ENCODE measurements at places on chromosomes 12 and 14.

DNA sequence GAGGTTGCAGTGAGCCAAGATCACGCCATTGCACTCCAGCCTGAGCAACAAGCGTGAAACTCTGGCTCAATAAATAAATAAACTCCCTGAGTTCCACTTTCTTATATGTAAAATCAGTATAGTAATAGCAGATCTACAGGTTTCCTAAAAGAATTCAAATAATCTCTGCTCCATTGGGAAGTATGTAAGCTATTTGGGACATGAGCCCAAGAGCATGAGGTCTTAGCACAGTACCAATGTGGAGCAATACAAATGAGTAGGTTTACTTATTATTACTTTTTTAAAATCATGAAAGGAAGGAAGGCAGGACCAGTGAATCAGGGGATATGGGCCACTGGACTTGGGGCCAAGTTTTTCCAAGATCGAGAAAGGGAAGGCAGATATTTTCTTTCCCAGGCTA, 216.9 kb upstream of the DIO2 start:
- no peak for DNase-seq

GRCh38 chr14:32564596-32564995, 235.5 kb downstream of the AKAP6 start:
- no peak for DNase-seq

DNA sequence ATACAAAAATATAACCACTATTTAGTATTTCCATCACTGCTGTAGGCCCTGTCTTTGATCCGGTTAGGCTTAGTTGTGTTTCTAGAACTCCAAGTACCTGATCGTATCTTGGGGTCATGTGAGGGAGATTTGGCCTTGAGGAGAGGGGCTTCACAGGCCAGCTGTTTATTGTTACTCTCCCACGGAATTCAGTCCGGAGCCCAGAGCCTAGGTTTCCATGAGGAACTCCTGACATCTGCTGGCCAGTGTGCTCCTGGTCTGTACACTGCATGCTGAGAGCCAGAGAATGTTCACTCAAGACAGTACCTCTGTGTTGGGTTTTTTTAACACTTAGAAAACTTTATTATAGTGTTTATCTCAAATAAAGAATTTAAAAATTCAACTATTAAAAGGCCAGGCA, 341.0 kb upstream of the TMEM132C start:
- DNase-seq: peak; percentile 18

DNA sequence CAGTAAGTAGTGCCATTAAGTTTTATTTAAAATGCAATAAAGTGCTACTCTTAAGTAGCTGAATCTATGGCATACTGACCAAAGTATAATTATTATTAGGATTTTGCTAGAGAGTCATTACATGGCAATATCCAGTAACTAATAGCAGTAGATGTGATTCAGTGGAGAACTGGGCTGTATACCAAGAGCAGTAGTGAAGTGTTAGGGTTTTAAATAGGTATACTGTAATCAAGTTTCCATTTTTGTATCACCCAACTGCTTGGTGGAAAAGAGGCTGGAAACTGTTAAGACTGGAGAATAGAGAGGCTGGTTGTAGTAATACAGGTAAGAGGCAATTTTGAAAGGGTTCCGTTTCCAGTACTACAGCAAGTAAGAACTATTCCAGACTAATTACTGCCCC, 13.3 kb upstream of the LLPH start:
- DNase-seq: no peak

DNA sequence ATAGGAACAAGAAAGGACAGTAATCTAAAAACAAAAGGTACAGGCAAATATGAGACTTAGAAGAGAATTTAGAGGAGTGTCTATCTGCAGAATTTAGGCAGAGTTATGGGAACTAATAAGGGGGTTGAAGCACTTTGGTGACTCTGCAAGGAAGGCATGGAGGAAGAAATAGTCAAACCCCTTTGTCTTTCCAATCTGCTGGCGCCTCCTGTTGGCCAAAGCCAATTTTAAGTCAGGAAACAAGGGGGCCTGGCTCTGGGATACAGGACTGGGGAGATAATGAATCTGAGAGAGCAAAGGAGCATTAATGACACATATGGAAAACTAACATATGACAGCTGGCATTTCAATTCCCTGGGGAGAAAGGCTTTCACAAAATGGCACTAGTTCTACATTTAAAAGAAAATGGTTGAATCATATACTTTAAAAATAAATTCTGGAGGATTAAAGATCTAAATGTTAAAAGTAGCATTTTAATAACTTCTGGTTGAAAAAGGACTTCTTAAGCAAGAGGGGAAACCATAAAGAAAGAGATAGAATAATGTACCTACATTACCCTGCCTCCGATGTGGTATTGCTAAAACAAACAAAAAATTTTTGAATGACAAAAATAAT, 48.5 kb upstream of the CSRP2 start:
- peak; percentile 72 for DNase-seq

DNA sequence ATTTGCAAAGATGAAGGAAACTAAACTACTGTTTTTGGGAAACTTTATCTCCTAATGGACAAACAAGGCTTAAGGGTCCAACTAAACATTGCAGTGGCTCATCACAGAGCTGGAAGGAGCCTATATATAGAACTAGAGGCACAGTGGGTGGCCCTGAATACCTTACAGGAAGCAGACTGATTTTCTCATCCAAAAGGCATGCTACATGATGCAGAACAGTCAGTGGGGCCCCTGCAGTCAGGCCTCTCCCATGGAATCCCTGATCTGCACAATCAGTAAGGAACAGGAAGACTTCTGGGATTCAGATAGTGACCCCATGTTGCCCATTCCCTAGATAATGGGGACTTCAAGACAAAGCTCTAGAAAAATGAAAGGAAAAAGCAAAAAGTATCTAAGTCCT, 1.9 kb upstream of the LLPH start:
- DNase-seq: no peak

DNA sequence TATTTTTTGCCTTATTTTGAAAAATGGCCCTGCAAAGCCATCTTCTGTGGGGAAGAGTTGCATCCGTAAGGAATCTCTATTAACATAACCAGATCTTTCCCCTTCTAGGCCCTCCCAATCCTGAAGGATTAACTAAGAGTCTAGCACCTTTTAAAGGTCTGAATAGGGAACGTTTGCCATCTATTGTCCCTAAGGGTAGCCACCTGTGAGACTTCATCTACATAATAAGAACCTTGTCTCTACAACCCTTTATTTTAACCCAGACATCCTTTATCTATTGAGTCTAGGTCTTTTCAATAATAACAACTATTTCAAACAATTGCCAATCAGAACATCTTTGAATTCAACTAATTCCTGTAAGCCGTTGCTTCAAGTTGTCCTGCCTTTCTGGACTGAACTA, 4.4 kb downstream of the EDDM3B start:
- DNase-seq: no peak

DNA sequence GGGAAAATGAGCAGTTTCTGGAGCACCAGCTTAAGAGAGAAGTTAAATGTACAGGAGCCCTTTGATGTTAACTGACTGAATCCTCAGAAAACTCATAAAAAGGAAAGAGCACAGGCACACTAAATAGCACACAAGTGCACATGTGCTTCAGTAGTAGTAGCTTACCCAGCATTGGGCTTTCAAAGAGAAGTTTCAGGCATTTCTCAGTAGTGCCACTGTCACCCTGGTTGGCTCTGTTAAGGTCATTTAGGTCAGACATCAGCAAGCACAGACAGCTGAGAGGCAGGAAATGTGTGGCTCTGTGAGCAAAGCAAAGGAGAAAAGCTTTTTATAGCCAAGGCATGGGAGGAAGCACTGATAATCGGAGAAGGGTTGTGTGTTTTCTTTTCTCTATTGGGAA, 96.3 kb upstream of the HIF1A start:
- DNase-seq: no peak

- DNase-seq: peak; percentile 44
Measured at GRCh38 chr14:50000380-50001150, 107.7 kb downstream of the ARF6 start.

GRCh38 chr12:3061501-3062215, 15.5 kb upstream of the TSPAN9 start:
- no peak for DNase-seq

- DNase-seq: no peak
Measured at GRCh38 chr14:83470466-83470865, 1936.8 kb upstream of the SEL1L start.

GRCh38 chr12:51392556-51393237, 1.5 kb upstream of the GALNT6 start:
- DNase-seq: peak; percentile 53

DNA sequence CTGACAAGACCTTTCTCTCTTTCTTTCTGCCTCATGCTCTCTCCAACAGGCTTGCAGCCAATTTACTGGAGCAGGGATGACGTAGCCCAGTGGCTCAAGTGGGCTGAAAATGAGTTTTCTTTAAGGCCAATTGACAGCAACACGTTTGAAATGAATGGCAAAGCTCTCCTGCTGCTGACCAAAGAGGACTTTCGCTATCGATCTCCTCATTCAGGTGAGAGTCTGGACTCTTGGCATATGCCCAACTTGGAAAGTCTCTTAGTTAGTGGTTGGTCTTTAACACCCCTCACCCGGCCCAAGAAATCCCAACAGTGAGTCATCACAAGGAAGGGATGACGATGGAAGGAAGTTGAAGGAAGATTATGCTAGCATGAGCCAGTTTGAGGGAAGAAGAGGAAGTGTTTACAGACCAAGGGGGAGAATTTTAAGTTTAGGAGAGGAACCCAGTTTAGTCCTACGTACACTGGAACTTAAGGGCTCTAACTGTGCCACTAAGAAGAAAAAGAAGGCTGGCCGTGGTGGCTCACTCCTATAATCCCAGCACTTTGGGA, 189.7 kb downstream of the ETV6 start:
- peak; percentile 25 for DNase-seq

DNA sequence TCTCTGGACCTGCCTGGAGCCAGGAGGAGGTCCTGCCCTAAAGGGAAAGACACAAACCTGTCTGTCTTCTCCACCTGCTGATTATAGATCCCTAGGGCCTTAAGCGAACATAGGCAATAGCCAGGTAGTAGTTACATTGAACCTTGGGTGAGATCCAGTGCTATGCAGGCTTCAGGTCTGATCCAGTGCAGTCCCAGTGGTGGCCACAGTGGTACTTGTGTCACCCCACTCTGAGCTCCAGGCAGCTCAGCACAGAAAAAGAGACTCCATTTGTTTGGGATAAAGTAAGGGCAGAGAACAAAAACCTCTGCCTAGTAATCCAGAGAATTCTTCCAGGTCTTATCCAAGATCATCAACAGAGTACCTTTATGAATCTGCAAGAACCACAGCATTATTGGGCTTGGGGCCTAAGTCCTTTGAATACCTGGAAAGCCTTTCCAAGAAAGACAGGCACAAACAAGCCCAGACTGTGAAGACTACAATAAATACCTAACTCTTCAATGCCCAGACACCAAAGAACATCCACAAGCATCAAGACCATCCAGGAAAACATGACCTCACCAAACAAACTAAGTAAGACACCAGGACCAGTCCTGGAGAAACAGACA, 60.4 kb upstream of the KTN1 start:
- DNase-seq: no peak

- DNase-seq: no peak
Measured at GRCh38 chr14:23661542-23661941, 25.4 kb downstream of the DHRS2 start.

DNA sequence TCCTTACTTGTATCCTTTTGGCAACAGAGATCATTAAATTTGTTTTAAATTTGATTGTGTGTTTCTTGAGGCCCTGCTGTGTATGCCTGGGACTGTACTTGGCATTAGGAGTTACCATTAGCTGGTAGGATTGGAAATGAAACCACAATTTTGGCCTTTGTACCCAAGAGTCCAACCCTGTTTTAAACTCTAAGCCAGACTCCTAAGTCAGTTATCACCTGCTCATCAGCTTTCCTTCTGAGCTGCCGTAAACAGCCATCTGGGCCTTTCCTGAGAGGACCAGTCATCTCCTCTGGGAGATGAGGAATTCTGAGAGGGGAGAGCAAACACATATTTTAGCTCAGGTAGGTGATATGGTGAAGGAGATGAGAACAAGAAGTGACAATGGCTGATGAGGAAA, 74.3 kb upstream of the SRSF5 start:
- DNase-seq: no peak

DNA sequence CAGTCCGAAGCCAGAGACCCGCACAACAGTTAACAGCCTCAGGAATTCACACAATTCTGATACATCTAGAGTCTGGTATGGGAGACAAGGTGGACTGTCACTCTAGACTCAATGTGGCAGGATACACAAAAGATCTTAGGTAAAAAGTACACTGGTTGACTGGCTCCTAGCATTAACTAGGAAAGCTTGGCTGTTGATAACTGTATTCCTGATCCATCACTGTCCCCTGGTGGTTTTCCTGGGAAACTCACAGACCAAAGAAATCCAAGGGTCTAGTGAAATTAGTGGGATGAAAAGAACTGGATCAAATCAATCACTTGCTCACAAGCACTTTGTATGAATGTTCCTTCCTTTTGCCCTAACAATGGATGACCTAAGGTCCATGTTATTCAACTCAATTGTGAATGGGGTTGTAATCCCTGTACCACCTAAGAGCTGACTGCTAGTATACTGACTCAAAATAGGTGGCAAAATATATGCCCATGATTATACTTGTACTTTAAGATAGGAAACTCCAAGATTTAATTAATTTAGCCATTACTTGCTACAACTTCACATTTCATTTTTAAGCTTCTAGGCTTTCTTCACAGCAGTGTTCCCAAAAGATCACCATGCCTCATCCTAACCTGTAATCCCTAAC, 14.0 kb downstream of the NPC2 start:
- no peak for DNase-seq

GRCh38 chr12:109760031-109760929, 46.7 kb downstream of the FAM222A start:
- peak; percentile 68 for DNase-seq

GRCh38 chr12:112979041-112979680, 842 bp downstream of the OAS2 start:
- no peak for DNase-seq

DNA sequence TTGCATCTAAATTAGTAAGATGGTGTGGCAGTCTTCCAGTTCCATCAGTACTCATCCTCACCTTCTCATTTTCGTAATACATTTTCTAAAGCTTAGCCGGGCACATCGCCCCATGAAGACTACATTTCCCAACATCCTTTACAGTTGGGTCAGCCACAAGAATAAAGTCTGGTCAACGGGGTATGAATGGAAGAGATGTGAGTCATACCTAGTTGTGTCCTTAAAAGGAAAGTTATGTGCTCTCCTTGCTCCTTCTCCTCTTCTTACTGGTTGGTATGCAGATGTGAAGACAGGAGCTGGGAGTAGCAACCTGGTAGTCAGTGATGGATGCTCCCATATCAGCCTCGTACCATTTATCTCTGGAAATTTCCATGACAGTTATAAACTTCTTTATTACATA, 35.9 kb upstream of the EGLN3 start:
- no peak for DNase-seq

GRCh38 chr12:25854991-25855390, 103.5 kb upstream of the RASSF8 start:
- DNase-seq: no peak

GRCh38 chr12:3755898-3756297, 3.0 kb upstream of the CRACR2A start:
- DNase-seq: no peak

GRCh38 chr14:29321646-29322045, 555.1 kb downstream of the FOXG1 start:
- DNase-seq: no peak
